ENCODE measurements at places on chromosomes 3 and 15.

GRCh38 chr15:55230051-55230670 is 33.4 kb upstream of the RSL24D1 start:
- DNase-seq, result no peak

GRCh38 chr3:173799060-173799816 is 401.7 kb downstream of the NLGN1 start:
- no peak for DNase-seq

DNA sequence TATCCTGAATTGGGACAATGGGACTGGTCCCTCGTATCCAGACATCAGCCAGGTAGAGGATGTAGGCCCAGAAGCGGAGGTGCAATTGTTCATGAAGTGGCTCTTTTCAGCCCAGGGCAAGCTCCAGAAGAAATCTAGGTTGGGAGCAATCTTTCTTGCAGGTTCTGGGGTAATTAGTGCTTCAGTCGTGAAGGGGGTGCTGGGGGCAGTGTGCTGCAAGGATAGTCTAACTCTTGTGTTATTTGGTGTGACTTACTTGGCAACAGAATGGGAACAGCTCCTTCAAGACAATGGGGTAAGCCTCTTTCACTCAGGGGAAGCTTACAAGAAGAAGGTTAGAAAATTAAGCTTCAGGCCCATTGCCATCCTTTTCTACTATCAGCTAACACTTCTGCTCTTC is 273.0 kb downstream of the DIPK2A start:
- DNase-seq, result no peak

GRCh38 chr3:172750069-172750367 is 508 bp upstream of the ECT2 start:
- DNase-seq, result no peak

DNA sequence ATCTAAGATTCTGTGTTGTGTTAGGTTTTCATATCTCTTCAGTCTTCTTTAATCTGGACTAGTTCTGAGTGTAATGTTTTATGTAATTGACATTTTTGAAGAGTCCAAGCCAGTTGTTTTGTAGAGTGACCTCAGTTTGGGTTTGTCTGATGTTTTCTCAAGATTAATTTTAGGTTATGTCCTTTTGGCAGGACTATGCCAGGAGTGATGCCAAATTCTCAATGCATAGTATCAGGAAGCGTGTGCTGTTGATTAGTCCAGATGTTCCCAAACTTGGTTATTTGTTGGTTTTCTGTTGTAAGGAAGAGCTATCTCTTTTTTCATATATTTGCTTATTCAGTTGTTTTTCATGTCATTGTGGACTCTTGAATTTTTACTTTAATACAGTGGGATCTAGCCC is 32.6 kb downstream of the NMD3 start:
- no peak for DNase-seq

DNA sequence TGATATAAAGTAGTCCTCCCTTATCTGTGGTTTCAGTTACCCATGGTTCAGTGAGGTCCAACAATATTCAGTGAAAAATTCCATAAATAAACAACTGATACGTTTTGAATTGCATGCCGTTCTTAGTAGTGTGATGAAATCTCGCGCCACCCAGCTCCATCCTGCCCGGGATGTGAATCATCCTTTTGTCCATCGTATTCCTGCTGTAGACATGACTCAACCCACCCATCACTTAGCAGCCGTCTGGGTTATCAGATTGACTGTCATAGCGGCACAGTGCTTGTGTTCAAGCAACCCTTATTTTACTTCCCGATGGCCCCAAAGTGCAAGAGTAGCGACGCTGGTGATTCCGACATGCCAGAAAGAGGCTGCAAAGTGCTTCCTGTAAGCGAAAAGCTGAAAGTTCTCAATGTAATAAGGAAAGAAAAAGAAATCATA is 48.0 kb upstream of the MEX3B start:
- no peak for DNase-seq

- no peak for DNase-seq
These were observed 124.5 kb upstream of the PLXNA1 start for GRCh38 chr3:126858401-126858800.

GRCh38 chr3:62577153-62577552 is 203.8 kb upstream of the FEZF2 start:
- no peak for DNase-seq

DNA sequence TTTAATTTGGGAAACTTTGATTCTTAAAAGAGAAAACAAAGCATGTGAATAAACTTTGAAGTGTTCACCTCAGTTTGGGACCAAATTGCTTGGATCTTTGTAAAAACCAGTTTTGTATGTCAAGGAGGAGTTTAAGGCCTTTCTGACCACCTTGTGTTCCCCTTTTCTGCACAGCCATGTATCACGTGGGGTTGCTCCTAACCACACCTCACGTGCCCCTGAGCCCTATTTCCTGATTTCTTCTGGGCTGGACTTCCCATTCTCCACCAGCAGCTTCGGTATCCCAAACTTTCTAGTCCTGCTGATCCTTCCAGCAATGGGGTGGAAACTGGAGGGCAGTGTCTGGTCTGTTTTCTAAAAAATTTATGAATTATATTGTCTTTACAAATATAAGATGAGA is 76.4 kb upstream of the STT3B start:
- DNase-seq, result no peak

GRCh38 chr3:85476891-85477495 is 518.2 kb downstream of the CADM2 start:
- DNase-seq, result no peak

DNA sequence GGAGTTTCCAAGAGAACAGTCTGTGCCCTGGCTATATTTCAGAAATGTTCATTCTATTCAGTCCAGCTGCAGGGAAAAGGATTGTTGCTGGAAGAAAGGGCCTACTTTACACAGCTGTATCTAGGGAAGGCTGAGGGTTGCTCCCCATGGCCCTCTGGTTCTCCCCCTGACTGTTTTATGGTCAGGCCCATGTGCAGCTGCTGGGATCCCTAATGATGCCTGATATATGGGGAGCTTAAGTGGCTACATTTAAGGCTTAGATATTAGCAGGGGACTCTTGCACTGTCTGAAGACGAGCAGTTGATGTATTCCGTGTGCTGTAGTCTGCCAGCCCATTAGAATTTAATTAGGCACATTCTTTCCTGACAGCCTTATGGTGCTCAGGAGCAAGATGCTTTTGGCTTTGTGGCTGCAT is 72.0 kb downstream of the FAM43A start:
- no peak for DNase-seq
